ENCODE measurements at places on chromosomes 3 and 15.

DNA sequence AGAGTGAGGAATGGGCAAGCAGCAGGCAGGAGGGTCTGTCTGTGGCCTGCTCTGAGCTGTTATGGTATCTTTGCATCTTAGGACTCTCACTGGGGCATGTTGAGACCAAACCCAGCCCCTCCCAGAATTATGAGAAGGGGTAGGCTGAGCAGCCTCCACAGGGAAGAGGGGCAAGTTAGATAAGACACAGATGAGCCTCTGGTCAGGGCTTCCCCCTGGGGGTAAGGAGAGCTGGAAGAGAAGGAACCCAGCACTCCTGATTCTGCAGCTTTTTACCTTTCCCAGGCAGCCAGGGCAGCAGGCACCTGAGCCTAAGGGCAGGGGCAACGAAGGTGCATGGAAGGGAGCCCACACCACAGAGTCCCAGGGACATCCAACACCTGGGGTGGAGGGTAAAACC is 19.3 kb downstream of the DUOX1 start:
- no peak for DNase-seq

- no peak for DNase-seq
Measured at GRCh38 chr3:58645726-58646125, 20.8 kb downstream of the FAM3D start.

DNA sequence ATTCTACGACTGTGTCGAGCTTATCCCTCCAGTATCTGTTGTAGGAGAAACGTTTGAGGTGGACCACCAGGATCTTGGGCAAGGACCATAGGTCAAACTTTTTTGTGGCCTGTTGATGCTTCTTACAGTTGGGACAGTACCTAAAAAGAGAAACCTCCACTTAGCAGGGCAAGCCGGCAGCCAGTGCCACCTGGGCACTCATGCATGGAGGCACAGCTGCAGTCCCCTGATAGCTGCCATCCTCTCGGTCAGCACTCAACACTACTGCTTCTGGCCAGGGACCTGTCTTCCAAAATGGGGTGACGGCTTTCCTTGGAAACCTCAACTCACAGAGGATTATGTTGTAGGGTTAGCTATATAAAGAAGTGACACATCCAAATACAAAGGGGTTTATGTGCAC is 7.0 kb upstream of the C3orf62 start:
- no peak for DNase-seq

GRCh38 chr3:108909799-108910198 is 43.9 kb downstream of the GUCA1C start:
- DNase-seq, result no peak

DNA sequence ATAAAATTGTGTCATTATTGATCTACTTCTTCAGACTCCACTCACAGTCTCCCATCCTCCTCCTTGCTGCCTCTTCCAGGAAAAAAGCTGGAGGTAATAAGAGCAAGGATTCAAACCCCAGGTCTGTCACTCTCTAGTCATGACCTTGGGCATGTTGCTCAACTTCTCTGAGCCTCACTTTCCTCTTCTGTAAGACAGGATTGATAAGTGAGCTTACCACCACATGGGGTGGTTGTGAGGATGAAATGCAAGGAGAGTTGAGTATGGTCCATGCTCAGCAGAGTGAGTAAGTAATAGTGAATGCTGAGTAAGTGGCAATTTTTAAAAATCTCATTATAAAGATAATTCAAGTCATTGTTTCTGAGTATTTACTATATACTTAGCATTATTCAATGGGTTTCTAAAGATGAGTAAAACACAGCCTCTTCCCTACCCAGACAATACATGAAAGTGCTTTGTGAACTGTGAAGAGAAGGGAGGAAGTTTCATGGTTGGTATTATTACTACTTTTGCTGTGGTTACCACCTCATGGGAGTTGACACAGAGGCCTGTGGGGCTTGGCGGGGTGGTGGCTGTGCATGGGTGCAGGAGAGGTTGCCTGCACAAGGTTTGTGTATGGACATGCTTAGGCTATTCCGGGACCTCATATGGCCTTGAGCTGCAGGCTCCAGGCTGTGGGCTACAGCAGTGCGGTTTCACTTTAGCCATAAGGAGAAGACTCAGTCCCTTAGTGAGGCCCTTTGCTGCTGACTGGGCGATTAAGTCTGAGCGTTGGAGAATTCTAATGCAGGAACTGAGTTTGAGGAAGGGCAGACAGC is 30.0 kb downstream of the SLC6A11 start:
- no peak for DNase-seq

GRCh38 chr3:123749711-123750110 is 134.4 kb downstream of the MYLK start:
- no peak for DNase-seq

GRCh38 chr3:175357758-175358157 is 498.6 kb downstream of the NAALADL2 start:
- DNase-seq, result no peak

GRCh38 chr3:57464801-57465200 is 79.3 kb downstream of the DNAH12 start:
- no peak for DNase-seq

GRCh38 chr15:37016231-37016630 is 84.1 kb downstream of the MEIS2 start:
- DNase-seq, result no peak

GRCh38 chr3:46482632-46483350 is 15.0 kb upstream of the RTP3 start:
- no peak for DNase-seq

DNA sequence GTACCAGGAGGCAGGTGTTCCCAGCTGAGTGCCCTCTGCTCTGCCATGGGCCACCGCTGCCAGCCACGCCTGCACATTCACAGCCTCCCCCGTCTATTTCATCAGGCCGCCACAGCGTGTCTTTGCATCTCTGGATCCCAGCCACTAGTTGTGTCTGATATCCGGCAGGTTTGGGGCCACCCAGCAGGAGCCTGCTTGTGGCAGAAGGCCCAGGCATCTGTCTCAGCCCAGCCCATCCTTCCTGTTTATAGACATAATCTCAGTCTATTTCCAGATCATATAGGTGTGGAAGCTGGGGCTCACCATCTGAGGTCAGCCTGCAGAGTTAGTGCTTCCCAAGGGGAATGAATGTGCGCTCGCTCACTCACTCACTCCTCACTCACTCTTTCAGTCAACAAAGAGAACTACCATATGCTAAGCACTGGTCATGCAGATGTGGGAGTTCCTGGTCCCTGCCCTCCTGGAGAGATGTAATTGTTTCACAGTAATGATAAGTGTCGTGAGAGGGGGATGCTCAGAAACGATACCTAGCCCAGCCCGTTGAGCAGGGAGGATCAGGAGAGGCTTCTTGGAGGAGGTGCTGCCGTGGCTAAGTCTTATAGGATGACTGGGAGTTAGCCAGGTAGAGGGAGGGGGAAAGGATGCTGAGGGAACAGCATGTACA is 60.6 kb downstream of the FGD5 start:
- DNase-seq, result no peak

DNA sequence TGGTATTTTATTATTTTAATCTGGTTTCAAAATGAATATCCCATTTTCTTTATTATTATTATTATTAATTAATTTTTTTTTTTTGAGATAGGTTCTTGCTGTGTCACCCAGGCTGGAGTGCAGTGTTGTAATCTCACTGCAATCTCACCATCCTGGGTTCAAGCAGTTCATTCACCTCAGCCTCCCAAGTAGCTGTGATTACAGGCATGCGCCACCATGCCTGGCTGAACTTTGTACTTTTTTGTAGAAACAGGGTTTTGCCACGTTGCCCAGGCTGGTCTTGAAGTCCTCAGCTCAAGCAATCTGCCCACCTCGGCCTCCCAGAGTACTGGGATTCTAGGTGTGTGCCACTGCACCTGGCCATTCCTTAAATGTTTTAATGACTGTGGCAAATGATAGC is 28.6 kb downstream of the DAG1 start:
- DNase-seq, result no peak

DNA sequence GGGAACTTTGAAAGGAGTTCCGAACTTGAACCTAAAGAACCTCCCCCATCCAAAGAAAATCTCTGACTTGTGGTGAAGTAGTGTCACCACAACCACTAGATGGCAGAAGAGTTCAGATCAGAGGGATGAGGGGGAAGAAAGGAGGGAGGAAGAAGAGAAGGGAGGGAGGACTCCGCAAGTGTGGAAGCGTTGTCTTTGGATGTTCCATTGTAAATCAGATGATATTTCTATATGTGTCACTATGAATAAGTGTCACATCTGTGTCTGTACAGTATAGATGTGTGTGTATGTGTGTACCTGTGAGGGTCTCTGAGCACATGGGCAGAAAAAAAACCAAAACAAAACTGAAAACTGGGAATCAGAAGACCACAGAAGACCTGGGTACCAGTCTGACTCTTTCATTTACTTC is 16.9 kb downstream of the SLC24A1 start:
- peak; percentile 1 for DNase-seq

GRCh38 chr3:71063773-71064290 is 519.7 kb downstream of the FOXP1 start:
- no peak for DNase-seq

DNA sequence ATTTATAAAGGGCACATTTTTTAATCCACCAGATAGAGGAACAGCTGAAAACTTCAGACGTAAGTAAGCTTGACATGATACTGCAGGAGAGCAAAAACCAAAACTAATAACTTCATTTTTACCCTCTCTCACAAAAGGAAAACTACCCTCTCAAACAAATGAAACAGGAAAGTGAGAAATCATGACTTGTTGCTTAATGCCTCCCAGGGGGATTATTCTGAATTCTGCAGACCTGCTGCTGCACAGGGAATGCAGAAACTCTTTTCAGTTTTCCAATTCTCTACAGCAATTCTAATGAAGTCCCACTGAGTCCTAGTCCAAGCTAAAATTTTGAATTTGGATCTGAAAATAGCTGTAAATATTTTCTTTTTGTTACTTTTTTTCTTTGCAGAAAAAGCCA is 637.1 kb upstream of the CCDC54 start:
- DNase-seq, result no peak

DNA sequence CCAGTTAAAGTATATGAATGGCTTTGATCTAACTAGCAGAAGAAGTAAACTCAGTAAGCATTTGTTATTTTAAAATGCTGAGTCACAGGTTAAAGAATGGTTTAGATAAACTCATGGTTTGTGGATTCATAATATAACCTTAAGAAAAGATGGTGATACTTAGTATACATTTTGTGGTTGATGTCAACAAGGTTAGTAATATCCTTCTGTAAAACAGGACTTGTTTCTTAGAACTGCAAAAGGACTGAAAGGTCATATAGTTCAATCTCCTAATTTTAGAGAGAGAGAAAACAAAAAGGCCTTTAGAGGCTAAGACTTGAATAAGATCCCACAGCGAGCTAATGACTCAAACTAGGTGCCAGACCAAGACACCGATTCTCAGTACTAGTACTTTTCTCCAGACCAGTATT is 50.0 kb downstream of the STRIT1 start:
- no peak for DNase-seq

- no peak for DNase-seq
Measured at GRCh38 chr3:137743608-137744007, 20.5 kb upstream of the SOX14 start.

DNA sequence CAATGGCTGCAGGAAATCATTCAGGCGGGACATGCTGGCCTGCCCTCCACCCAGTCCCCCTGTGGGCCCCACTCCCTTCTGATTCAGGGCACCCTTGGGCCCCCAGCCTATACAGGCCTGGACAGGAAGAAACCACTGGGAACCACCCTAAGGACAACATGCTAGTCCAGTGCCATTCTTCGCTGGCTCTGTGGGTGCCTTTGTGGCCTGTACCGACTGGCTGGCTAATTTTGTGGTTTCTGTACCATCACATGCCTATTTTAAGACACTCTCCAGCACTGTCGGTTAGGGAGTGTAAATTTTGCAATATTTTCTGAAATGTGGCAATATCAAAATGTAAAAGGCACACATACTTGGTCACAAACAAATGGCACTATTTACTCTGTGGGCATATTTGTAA is 61.4 kb upstream of the POLG start:
- no peak for DNase-seq

GRCh38 chr3:37741644-37742043 is 120.0 kb upstream of the CTDSPL start:
- DNase-seq, result no peak

DNA sequence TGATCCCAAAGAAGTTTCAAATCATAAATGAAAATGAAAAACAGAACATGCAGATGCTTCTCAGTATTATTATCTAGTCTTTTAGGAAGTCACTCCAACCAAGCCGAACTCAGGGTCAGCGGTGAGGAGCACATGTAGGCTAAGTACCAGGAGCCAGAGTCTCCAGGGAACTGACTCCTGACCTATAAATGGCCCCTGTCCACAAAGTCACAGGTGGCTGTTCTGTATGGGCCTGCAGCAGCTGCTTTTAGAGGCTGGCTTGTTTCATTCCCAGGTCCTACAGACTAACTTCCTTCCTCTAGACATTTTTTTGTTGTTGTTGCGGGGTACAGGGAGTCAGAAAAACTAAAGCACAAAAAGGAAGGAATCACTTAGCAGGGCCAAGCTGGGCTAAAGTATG is 54.6 kb downstream of the DAPK2 start:
- no peak for DNase-seq

- no peak for DNase-seq
Measured at GRCh38 chr3:99625237-99625622, 13.2 kb upstream of the COL8A1 start.

GRCh38 chr15:58171476-58172061 is 33.4 kb downstream of the AQP9 start:
- DNase-seq, result no peak

DNA sequence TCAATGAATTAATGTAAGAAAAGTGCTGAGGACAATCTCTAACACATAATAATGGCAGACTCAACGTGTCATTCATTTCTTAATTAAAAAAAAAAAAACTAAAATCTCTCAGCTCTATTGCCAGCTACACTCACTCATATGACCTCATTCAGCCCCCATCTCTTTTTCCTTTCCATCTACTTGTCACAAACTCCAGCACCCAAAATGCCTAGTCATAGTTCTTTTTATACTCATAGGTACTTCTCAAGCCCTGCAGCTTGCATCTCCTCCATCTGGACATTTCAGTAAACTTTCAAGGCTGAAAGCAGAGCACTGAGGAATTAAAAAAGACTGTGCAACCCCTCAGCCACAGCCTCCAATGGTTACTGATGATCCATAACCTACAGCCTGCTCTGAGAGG is 109.8 kb downstream of the PLCH1 start:
- no peak for DNase-seq

- DNase-seq, result no peak
Measured at GRCh38 chr15:40183636-40184463, 23.0 kb downstream of the BUB1B start.

GRCh38 chr3:188772886-188773285 is 398.9 kb upstream of the TPRG1 start:
- DNase-seq, result no peak
